Fibroblast of mammary gland (primary cell): ENCODE measurements at places on chromosomes 5 and 9.

- DNase-seq = no peak
Observed at GRCh38 chr5:62000646-62001045, 305.4 kb upstream of the KIF2A start.

- DNase-seq = peak; percentile 69
Observed at GRCh38 chr9:108272349-108272899, 583.4 kb downstream of the ACTL7B start.

- DNase-seq = no peak
Observed at GRCh38 chr5:1161833-1162229, 39.6 kb upstream of the SLC6A19 start.

GRCh38 chr5:36403632-36404311 lies 102.1 kb upstream of the RANBP3L start:
- peak; percentile 95 for DNase-seq

- DNase-seq = peak; percentile 89
Observed at GRCh38 chr5:93378073-93378472, 202.9 kb downstream of the NR2F1-AS1 start.

DNA sequence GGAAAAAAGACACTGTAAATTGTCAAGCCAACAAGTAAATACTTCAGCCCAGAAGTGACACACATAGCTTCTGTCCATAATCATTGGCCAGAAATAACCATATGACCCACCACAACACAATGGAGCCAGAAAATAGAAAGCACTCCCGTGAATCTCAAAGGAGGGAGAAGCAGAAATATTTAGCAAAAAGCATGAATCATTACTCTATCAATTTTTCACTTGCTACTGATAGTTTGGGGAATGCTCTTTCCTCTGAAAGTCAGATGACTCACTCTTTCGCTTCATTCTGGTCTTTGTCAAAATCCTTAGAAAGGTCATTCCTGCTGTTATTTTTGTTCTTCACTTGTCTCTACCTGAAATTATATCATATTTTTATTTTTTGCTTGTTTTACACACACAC lies 312.6 kb downstream of the TMEM232 start:
- peak; percentile 58 for DNase-seq

GRCh38 chr5:42285230-42285629 lies 138.0 kb upstream of the GHR start:
- DNase-seq = no peak

GRCh38 chr5:16104961-16105360 lies 74.6 kb downstream of the MARCHF11 start:
- no peak for DNase-seq
